ENCODE measurements at places on chromosomes 3 and 15.

GRCh38 chr15:92629975-92630626, 25.5 kb downstream of the FAM174B start:
- no peak for DNase-seq

- no peak for DNase-seq
These were observed 242.1 kb upstream of the CTDSPL start for GRCh38 chr3:37619568-37619967.

GRCh38 chr3:27752926-27753325, 30.8 kb upstream of the EOMES start:
- DNase-seq = no peak

GRCh38 chr15:33104212-33104611, 90.3 kb downstream of the FMN1 start:
- peak; percentile 48 for DNase-seq

GRCh38 chr3:140602781-140603180, 75.1 kb upstream of the TRIM42 start:
- DNase-seq = no peak

GRCh38 chr3:140553591-140553990, 124.3 kb upstream of the TRIM42 start:
- DNase-seq = no peak

DNA sequence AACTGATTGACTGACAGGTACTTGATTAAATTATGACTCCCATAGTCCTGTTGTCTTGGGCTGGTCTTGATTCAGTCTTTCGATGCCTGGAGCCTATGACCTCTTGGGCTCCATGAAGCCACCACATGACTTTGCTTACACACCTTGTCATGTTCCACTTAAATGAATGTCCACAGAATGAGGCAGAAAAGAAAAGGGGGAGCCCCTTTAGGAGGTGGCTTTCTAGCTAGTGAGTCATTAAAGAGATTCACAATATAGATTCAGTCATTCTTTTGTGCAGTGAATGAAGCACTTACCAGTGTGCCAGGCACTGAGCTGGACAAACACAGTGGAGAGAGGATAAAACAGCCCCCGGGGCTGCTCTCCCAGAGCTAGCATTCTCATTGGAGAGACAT, 17.1 kb downstream of the VIPR1 start:
- DNase-seq = no peak

GRCh38 chr15:67578020-67578600, 35.6 kb downstream of the MAP2K5 start:
- no peak for DNase-seq

GRCh38 chr3:59653405-59654122, 603.7 kb upstream of the CFAP20DC start:
- no peak for DNase-seq

- DNase-seq = no peak
These were observed 46.7 kb downstream of the KLHL6 start for GRCh38 chr3:183508821-183509220.
